ENCODE measurements at places on chromosomes 11 and 22.

- no peak for DNase-seq
These were observed 11.1 kb upstream of the PHLDA2 start for GRCh38 chr11:2940147-2940920.

GRCh38 chr22:33747576-33748180 is 172.6 kb downstream of the LARGE1 start:
- DNase-seq, result no peak

- no peak for DNase-seq
These were observed 2.8 kb upstream of the NARS2 start for GRCh38 chr11:78577495-78577894.

GRCh38 chr22:48628891-48629543 is 1198.7 kb downstream of the BRD1 start:
- DNase-seq, result no peak

DNA sequence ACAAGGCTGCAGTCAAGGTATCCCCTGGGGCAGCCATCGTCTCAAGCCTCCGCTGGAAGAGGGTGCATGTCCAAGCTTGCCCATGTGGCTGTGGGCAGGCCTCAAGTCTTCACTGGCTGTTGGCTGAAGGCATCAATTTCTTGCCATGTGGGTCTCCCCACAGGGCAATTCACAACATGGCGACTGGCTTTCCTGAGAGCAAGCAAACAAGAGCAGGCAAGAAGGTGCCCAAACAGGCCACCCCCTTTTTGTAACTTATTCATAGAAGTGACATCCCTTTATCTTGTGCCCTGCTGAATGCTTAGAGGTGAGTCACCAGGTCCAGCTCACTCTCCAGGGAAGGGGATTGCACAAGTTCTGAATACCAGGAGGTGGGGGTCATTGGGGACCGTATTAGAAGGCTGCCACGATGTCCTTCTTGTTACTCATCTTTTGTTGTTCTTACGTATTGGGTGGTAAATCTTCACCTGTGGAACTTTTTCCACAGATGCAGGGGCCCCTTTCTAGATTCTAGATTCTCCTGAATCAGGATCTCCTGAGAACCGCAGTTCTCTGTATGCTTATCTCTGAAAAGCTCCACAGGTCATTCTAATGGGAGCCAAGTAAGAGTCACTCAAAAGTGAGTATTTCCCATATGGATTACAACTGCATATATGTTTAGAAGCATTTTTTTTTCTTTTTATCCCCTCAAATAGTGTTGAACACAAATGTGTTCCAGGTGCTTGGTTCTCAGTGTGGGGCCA is 44.2 kb upstream of the MICAL2 start:
- no peak for DNase-seq

DNA sequence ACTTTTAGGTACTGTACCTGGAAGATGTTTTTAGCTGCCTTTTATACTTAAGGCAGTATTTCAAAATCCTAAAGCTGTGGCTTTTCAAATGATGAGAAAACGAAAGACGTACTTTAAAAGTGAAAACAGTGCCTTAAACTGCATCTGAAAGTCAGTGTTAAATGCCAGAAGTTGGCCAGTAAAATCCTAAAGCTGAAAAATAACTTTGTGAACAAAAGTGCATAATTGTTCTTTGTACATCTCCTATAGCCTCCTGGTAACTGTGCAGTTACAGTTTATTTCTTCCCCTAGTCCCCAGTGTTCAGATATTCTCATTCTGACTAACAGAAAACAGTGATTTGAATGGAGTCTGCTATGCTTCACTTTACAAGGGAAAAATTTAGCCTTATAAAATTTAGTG is 6.8 kb downstream of the EED start:
- DNase-seq, result no peak

GRCh38 chr11:83092488-83093384 is 21.0 kb upstream of the RAB30 start:
- DNase-seq, result no peak

GRCh38 chr22:40567106-40567505 is 69.4 kb downstream of the MRTFA start:
- no peak for DNase-seq

- no peak for DNase-seq
These were observed 587.5 kb upstream of the B3GAT1 start for GRCh38 chr11:134999590-134999989.

DNA sequence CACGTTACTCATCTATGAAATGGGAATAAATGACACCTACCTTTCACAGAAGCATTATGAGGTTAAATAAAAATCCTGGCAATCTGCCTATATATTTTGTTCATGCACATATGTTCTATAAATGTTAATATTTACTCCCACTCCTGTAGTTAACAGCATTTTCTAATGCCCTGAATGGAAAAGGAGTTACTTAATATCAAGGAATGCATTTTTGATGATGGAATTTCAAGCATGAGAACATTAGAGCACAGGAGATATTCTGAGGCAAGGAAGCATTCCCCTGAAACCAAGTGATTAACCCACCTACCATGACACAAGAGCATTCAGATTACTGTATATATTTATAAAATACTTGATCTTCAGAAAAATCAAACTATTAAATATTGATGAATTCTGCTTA is 102.1 kb downstream of the ARHGAP32 start:
- no peak for DNase-seq

GRCh38 chr11:75147191-75147874 is 3.6 kb upstream of the SLCO2B1 start:
- no peak for DNase-seq

DNA sequence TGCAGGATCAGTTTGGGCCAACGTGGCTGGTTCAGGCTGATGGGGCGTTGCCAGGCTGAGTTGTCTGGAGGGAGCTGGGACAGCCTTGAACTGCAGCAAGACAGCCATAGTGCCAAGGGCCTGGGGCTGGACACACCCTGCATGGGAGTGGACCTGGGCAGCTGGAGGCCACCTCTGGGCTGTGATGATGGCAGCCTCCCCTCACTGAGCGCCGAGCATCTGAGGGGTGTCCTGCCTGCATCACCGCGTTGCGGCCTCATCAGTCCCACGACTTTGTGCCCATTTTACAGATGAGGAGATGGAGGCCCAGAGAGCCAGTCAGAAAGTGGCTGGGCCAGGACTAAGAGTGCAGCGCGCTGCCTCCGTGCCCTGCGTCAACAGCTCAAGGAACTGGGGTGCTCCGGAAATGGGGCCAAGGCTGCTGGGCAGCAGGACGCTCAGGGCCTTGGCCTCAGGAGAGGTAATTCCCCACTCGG is 590 bp upstream of the TSPO start:
- DNase-seq, result no peak

DNA sequence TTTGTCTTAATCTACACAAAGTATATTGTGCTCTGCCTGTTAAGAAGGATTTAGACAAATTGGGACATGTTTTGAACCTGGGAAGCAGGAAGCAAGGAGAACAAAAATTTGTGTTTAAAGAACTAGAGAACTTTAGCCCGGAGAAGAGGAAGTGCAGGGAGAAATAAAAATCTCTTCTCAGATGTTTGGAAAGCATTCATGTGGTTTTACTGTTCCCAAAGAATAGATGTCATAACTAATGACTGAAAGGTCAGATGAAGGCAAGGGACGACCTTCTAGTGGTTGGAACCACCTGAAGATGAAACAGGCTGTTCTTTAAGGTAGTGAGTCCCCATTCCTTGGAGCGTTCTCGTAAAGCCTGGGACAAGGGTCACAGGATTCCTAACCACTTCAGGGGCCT is 38.3 kb downstream of the IRAG1 start:
- no peak for DNase-seq

DNA sequence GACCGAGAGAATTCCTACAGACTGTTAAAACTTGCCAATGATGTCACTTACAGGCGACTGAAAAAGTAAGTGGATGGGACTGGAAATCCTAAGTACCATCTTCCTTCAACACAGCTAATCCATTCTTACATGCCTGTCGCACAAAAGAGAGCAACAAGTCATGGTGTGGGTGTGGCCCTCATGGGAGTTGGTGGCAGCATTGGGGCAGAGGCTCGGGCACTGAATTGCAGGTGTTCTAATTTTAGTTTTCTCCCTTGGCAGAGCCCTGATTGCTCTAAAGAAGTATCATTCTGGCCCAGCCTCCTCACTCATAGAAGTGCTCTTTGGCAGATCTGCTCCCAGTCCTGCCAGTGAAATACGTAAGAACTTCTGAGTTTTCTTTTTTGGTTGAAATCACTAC is 4.6 kb downstream of the IGHMBP2 start:
- no peak for DNase-seq

DNA sequence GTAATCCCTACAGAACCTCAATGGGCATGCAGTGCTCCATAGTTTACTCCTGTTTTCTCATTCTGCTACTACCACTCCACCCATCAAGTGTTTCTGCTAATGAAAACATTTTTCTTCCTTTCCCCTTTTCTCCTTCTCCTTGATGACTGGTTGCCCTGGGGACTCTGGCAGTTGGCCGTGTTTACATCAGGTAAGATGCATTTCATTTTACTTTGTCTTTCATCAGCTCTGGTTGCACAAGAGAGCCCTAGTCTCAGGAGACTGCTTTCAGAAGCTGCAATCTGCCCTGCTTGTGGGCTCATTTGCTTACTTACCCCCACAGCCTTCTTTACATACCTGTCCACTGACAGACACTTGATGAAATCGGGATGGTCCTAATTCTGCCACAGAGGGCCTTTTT is 19.6 kb upstream of the LIMK2 start:
- DNase-seq, result no peak

DNA sequence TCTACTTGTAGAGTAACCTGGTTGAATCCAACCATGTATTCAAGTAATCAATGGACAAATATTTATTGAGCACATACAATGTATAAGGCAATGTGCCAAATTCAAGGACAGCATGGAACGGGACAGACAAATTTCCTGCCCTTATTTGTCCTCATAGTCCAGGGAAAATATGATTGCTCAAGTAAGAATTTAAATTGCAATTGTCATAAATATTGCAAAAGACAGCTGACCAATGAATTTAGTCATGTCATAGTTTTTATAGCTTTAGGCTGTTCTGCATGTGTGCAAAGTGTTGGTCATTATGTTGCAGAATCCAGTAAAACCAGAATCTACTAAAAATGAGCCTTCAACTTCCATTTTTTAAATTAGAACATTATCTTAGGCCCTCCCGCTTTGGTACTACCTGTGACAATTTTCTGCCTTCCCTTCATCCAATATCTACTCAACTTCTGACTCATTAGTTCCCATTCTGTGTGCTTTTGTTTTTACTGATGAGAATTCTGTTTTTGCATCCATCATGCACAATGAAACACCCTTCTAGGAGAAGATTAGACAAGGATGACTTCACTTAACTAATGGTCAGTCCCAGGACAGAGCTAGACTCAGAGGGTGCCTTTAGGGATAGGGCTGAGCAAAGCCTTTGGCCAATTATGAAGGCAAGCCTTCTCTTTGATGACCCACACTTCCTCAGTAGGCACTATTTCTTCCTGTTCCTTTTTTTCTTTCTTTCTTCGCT is 45.8 kb upstream of the FIBIN start:
- DNase-seq, result no peak

GRCh38 chr11:13101644-13102512 is 92.8 kb downstream of the RASSF10 start:
- no peak for DNase-seq

DNA sequence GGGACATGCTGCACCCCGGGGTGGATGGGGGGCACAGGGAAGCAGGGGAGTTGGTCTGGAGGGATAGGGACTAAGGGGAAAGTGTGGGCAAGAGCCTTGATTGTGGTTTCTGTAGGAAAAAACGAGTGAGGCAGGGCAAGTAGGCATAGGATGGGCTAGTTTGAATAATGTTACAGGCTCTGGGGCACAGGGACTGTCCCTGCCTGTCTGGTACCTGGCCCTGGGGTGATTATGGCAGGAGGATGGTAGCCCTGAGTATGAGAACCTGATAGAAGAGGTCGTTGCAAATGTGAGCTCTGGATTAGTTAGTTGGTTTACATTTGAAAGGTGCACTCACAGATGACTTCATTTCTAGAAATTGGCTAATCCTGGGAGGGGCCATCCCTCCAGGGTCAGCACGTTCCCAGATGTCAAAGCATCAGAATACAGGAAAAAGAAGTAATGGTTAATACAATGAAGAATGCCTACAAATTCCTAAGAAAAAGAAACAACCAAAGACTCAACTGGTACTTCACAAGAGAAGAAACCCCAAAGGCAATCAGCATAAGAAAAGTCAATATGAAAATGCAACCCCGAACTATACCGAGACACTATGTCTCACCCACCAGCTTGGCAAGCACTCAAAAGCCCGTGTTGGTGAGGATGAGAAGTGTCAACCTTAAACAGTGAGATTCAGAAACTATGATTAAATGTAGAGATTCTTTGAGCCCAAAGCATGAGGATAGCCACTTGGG is 11.3 kb upstream of the SMIM38 start:
- DNase-seq, result no peak

- DNase-seq, result no peak
These were observed 57.0 kb downstream of the SMIM38 start for GRCh38 chr11:69212798-69213110.

- no peak for DNase-seq
These were observed 51.4 kb upstream of the SHISAL1 start for GRCh38 chr22:44363980-44364750.

- no peak for DNase-seq
These were observed 18.6 kb downstream of the FXYD6 start for GRCh38 chr11:117857734-117858414.

DNA sequence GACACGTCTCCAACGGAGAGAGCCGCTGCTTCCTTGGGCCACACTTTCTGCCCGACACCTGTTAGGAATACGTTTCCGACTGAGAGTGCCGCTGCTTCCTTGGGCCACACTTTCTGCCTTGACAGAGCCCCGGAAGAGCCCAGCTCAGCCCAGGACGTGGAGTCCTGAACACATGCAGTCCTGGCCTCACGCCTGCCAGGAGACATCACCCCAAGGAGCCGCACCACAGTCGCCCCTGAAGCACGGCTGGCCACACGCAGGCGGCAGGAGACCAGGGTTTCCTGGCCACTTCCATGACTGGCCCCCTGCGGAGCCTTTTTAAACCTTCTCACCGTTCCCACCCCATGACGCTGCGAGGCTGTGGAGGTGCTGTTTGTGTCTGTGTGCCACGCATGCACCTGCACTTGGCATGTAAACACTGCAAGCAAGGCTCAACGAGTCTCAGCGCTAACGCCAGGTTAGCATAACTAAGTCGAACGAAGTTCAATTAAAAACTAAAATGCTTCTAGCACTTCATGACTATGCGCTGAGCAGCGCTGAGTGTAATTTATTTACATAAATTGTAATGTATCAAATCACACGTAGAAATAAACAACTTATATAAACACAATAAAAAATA is 8.8 kb downstream of the TOLLIP start:
- DNase-seq, result no peak

- no peak for DNase-seq
These were observed 7.2 kb downstream of the OSBP2 start for GRCh38 chr22:30701872-30702271.

DNA sequence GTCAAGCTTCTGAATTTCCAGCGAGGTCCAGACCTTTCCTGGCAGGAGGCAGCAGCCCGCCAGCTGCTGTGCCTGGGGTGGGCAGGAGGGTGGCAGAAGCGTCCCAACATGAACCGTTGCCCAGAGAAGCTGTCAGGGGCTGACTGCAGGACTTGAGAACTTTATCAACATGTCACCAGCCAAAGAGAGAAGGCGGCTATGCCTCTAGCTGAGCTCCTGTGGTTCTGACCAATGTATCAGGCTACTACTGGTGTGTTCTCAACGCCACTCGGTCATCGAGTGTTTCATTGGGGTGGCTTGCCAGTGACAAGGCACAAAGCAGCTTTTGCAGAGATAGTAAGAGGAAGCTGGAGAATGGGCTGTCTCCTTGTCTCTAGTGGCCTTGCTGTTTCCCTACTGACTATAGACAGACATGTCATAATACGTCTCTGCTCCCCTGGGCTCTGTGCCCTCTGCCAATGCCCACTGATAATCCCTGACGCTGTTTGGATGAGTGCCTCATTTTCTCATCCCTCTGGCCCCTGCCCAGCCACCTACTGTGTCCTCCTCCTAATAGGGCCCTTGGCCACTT is 17.6 kb upstream of the ASCC2 start:
- DNase-seq, result no peak
